ENCODE measurements at places on chromosomes 13 and 19. TPM values are rescaled to one million over a fixed set of nuclear protein-coding genes. Genes with fewer than 3 reads are reported as not detected.
A peak's percentile ranks its signal among the peaks of the same experiment; 100 is the strongest.

The ICAM4 gene
- 1.4 TPM for total RNA-seq

The LSR gene
- total RNA-seq: 1.0 TPM

GRCh38 chr13:112153364-112153763 is 86.4 kb downstream of the SOX1 start:
- H3K27ac ChIP-seq: no peak overlapping the region
- H3K36me3 ChIP-seq: no peaks in the 10 kb centered on the region

The RNF17 gene
- total RNA-seq: not detected

The ZNF793 gene
- 0.66 TPM for total RNA-seq

DNA sequence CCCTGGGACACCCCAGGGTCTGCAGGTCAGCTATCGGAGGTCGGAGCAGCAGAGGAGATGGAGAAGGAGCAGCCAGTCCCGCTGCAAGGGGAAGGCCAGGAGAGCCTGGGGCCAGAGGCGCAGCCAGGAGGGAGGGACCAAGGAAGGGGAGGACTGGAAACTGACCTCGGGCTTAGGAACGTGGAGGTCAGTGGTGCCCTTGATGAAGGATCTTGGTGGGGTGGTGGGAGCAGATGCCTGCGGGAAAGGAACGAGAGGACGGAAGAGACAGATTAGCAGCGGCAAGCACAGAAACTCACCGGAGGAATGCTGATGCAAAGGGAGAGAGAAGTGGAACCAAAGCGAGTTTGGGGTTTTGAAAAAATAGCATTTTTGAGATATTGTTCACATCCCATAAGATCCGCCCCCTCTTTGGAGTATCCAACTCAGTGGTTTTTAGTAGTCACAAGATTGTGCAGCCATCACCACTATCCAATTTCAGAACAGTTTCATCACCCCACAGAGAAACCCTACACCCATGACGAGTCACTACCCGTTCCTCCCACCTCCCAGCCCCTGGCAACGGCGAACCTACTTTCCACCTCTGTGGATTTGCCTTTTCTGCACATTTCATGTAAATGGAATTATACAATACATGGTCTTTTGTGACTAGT is 22.1 kb downstream of the PLEKHF1 start:
- peaks cover 46% of the 10 kb centered on the region for H3K4me1 ChIP-seq
- peak overlapping the region; percentile 74 for H3K27ac ChIP-seq
- no peak for DNase-seq
- H3K36me3 ChIP-seq: peaks cover 9% of the 10 kb centered on the region
- no peaks in the 10 kb centered on the region for H3K27me3 ChIP-seq

The SPIB gene
- 0.80 TPM for total RNA-seq

DNA sequence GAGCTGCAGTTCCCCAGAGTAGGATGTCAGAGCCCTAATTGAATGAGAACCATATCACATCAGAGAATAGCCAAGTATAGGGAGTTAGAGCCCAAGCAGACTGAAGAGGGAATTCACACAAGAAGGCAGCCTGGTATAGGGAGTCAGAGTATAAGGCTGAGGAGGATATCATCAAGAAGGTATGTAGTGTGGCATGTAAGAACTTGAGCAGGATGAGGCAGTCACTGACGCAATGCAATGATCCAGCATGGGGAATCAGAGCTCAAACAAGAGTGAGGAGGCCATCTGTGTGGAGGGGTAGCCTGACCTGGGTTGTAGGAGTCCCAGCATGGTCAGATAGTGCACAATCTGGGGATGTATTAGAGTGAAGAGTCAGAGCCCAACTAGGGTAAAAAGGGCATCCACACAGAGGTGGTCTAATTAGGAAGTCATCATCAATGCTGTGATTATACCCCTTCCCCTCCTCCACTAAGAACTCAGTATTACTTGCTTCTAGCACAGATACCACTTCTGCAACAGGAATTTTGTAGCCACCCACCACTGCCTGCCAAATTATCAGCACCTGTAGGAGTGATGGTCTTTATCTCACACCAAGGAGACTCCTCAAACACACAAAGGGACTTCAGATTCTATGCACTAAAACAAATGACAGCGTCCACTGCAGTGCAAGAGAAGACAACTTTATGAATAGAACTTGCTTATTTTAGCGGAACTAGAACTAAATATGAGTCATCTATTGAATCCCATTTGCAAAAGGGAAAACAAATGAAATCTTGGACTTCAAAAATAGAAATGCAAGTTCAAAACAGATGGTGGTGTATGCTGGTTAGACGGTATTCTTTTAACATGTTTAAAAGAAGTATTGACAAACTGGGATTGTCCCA is 107.2 kb downstream of the FNDC3A start:
- DNase-seq: no peak
- peaks cover 16% of the 10 kb centered on the region for H3K36me3 ChIP-seq
- no peak overlapping the region for H3K4me3 ChIP-seq
- H3K27ac ChIP-seq: no peak overlapping the region

DNA sequence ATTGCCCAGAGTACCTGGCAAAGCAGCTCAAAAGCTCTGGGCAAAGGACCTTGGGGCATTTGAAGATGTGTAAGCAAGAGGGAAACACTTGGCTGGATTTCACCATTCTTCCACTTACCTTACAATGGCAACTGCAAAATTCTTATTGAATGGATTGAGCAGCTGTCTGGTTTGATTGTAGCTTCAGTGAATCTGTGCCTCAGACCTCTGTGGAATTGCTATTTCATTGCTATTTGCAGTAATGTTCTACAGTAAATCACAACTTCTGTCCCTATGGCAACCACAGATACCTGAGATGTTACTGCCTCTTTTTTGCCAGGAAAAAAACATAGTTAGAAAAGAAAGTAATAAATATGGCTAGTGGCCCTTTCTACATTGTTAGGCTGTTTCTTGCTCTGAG is 519.5 kb downstream of the SUCLA2 start:
- H3K4me3 ChIP-seq: no peak overlapping the region
- H3K4me1 ChIP-seq: no peaks in the 10 kb centered on the region
- DNase-seq: no peak

The GFY gene
- not detected for total RNA-seq

Data from activated T-helper 2 cell treated with anti-CD3 and anti-CD28 coated beads, Interferon-gamma antibody, Interleukin-2, Interleukin-4, amounts not matched to agents 10 μg/mL and 5 μg/mL and 100 μg/mL, durations not matched to agents 14 hours and 24 hours and 36 hours (primary cell).